Dermis microvascular lymphatic vessel endothelial cell (primary cell): ENCODE measurements at places on chromosomes 2 and 18.

- no peak for DNase-seq
Measured at GRCh38 chr2:77418537-77418936, 103.6 kb downstream of the LRRTM4 start.

- no peak for DNase-seq
Measured at GRCh38 chr18:27144672-27145071, 40.4 kb downstream of the CHST9 start.

DNA sequence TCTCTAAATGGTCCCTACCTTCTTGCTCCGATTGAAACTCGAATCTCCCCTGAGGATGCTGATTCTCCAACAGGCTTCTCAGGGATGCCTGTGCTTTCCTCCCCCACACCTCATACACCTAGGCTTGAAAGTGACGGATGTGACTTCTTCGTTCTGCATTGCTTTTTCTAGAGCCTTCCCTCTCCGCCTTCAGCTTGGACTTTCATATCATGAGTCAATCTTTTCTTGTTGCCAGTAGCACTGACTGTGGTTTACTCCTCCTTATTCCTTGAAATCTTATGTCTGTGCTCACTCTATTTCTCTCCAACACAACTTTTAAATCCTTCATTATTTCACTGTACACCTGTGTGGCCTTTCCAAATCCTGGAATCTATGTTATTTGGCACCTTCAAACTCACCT, 451.4 kb downstream of the TMX3 start:
- no peak for DNase-seq

DNA sequence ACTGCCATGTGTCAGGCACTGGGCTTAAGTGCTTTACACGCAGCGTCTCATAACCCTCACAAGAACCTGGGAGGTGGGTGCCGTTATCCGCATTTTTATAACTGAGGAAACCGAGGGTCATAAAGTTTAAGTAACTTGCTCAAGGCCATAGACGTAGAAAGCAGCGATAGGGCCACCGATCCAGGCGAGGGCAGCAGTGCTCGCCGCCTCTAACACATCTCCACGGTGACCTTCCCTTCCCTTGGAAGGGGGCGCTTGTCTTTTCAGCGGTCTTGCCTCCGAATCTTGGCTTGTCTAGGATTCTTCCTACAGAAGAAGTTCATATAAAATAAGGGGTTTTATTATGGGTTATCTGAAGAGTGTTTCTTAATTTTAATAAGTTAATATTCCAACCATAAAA, 186.6 kb downstream of the GBX2 start:
- DNase-seq, result no peak

GRCh38 chr2:200943527-200944105, 19.8 kb downstream of the ORC2 start:
- DNase-seq, result no peak

GRCh38 chr2:24365051-24365450, 4.7 kb upstream of the ITSN2 start:
- peak; percentile 96 for DNase-seq

DNA sequence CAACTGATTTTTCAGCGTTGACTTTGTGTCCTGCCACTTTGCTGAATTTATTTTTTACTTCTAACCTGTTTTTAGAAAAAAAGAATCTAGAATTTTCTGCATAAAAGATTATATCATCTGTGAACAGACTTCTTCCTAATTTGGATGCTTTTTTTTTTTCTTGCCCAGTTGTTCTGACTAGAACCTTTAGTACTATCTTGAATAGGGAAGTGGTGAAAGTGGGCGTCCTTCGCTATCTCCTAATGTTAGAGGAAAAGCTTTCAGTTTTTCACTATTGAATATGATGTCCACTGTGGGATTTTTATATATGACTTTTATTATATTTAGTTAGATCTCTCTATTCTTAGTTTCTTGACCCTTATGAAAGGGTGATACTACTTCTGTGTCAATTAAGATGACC, 25.7 kb upstream of the KCNJ13 start:
- no peak for DNase-seq

DNA sequence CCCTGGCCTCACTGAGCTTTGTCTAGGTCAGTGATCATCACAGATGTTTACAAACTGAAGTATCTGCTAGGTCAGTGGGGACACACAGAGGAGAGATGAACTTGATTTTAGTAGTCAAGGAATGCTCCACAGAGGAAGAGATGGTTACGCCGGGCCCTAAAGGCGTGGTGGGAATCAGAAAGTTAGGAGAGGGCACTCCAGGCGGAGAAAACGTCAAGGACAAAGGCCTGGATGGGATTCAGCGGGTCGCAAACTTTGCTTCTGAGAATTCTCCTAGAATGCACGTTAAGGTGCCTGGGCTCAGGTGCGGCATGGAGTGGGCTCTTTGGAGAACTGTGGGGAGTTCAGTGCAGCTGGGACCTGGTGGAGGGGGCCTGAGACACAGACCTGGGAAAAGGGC, 78.8 kb downstream of the TMEM17 start:
- no peak for DNase-seq

DNA sequence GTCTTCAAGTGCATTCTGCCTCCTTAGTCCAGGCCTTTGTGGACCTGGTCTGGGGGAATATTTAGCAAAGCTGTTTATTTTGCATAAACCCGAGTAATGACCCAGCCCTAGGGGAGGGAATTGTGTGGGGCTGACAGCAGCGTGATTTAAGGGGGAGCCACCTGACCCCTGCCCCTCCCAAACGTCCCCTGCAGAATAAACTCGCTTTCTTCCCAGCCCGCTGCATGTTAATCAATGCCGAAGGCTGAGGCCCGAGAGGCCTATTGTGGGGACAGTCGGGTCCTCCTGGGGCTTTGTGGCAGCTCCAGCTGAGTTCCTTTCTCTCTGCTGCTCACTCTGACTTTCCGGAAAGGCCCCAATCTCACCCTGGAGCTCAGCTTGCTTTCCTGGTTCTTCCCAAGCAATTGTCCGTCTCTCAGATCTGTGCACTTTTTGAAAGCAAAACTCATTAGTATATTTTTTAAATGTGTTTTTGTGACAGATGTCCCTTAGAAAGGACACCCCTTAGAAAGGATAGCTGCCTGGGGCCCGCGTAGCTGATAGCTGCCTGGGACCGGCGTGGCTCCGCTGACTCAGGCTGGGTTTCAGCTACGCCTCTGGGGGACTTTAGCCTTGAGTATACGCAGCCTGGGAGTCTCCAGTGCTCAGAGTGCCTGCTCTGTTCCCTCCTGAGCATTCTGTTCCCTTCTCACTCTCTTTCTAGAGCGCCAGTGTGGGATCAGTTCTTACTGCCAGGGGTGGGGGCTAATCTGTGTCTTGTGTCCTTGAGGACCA, 158.3 kb downstream of the GLI2 start:
- no peak for DNase-seq

DNA sequence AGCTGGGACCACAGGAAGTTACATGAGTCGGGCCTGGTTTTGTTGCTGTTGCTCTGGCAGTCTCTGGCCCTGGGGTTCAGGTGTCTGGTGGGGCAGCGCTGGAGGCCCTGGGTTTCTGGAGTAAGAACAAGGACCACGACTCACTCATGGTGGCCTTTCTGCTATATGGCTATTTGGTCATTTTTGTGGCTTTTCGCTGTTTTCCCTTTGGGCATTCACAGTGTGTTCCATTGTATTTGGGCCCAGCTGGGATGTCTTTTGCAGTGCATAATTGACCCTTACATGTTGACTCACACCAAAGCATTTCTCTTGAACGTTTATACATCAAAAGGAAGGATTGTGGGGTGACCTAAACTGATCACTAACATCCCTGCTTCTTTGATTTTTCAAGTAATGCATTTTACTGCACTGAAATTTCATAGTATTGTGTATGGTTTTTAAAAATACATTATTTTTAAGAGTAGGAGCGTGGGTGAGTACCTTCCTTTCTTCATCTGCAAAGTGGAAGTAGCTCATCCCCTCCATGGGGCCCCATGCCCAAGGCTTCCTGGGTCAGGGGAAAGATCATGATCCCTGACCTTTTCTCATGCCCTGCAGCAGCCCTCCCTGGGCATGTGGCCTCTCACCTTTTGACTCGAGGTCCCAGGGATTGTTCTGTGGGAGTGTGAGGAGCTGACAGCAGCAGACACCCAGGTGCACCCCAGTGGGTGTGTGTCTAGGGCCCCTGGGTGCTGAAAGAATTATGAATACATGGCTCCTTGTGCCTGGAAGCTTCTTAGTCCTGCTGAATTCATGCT, 225.5 kb downstream of the AGAP1 start:
- DNase-seq, result no peak

- DNase-seq, result no peak
Measured at GRCh38 chr2:102032368-102033030, 40.7 kb downstream of the IL1R2 start.

DNA sequence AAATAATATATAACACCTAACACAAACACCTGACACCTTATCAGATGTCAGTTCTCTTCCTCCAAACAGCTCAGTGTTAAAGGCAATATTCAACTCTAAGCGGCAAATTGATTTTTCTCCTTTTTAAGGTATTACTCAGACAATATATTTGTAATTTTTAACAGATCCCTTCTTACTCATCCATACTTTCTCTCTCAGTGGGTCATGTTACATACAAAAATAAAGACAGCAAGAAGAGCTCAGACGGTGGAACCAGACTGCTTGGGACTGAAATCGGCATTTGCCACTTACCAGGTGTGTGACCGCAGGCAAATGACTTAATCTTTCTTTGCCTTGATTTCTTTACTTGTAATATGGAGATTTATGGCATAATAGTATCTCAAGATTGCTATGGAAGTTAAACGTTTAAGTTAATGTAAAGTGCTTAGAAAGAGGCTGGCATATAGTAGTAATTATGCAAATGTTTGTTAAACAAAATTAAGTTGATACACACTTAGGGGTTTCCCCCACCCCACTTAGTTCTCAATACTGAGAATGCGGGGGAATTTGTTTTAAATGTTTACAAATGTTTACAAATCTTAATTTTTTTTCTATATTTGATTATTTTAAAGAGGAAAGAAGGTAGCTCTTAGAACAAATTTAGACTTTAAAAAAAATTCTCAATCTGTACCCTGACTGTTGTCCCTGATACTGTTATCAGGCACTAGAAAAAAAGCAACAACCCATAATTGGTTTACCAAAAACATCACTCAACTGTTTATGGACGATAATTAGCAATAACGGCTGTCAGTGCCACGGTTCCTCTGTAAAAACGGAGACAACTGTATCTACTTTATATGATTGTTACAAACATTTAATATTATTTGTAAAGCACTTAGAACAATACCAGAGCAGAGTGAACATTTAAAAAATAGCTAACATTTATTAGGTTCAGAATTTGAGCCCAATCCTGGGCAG, 25.6 kb downstream of the MAP3K2 start:
- DNase-seq, result no peak

DNA sequence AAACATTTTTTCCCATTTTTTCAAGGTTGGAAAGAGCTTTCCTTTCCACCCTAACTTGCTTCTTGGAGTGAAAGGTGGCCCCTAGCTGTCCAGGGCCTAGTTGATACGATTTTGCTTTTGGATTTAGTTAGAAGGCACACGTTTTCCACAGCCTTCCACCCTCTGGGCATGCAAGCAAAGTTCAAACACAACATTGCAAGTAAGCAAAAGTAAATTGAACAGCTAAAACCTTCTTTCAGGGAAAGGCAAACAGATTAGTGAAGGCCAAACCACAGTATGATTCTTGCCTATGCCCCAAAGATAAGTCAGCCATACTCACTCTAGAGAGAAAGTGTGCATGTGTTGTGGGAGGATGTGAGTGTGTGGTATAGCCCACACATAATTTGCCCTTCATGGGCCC, 273.7 kb upstream of the KLHL29 start:
- no peak for DNase-seq

DNA sequence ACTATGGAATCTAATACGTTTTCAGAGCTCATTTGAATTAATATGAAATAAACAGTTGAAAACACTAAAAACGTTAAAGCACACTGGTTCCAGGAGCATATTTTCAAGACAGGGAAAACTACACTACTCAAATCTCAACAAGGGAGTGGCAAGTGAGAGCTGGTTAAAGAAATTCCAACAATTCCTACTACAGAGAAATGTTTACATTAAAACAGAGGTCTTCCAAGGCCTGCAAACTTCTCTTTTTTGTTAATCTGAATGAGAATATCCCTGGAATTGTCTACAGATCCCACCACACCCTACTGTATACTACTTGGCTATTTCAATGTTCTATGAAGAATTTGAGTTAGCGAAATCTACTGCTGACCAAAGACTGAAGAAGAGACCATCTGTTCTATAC, 231.5 kb downstream of the ZEB2 start:
- DNase-seq, result no peak

DNA sequence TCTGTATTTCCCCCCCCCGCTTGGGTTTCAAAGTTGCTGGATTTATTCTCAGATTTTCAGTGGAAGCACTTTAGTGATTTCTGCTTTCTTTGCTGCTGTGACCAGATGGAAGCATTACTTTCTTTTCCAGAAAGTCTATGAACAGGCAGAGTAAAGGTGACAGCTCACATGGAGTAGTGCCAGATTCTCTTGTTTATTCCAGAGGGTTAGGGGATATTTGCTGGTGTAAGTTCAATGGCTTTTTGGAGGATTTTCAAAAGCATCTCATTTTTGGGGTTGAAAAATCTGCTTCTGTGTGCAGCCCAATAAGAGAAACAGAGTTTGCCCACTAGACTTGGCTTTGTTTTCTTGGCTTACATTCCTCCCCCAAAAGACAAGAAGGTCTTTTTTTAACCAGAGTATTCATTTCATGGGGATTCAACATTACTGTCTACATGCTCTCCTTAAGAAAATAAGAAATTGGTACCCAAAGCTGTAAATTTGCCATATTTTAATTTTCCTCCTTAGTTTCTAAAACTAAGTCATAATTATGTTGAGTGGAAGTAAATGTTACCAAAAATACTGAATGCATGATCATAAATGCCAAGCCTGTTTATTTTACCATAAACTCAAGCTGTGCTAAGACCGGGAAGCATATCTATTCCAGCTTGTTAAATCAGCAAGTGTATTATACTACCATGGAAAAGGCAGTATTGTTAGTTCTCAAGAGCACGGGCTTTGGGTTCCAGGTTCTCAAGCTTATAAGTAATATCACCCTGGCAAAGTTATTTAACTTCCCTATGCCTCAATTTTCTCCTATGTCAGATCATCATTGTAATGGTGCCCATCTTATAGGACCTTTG, 557.2 kb downstream of the CPS1 start:
- no peak for DNase-seq

DNA sequence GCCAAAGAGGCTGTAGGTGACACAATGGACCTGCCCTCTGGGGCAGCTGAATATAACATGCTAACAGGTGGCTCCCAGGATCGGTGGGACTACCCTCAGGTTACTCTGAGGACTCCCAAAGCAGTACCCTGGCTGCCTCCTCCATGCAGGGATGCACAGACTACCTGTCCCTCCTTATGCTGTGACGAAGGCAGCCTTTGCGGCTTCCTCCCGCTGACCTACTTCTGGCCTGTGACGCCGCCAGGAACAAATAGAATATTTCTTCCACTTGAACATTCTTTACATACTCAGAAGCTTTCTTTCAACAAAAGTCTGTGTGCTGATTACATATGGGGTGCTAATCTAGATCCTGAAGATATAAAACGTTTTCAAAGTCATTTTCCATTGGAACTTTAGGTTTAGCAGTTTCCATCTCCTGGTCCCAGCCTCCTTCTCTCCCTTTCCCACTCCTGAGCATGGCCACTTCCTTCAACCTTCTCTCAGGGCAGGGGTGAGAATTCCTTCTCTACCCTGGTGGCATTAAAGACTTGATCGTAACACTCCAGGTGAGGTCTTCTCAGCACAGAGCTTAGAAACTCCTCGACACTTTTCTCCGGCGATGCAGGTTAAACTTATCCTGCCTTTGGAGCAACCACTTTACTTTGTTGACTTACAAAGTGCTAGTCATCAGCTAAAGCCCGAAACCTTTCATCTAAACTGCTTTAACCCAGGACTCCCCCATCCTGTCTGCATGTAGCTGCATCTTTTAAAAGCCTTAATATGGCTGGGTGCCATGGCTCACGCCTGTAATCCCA, 58.9 kb upstream of the STK17B start:
- no peak for DNase-seq
